ENCODE measurements at places on chromosomes 1 and 21. TPM values are rescaled to one million over a fixed set of nuclear protein-coding genes. Genes with fewer than 3 reads are reported as not detected.

GRCh38 chr21:28793043-28793442 lies 199.6 kb downstream of the LTN1 start:
- H3K27me3 ChIP-seq: no peaks in the 10 kb centered on the region
- DNase-seq: no peak
- no peaks in the 10 kb centered on the region for H3K36me3 ChIP-seq

DNA sequence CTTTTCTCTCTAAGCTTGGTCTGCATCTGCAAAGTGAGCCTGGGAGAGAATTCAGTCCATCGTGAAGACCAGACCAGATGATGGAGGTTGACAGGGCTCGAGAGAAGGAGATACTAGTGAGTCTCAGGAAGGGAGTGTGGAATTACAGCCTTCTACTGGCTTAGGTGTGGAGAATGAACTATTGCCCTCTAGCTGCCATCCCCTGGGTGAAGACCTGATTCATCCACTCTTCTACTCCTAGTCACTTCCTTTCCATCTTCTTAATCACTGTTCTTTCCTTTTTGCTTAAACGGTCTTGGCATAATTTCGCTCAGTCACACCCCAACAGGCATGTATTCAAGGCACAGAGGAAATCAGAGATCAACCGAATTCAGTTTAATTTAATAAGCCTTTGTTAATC lies 34.0 kb upstream of the HSD17B7 start:
- no peaks in the 10 kb centered on the region for H3K4me1 ChIP-seq
- no peak overlapping the region for H3K4me3 ChIP-seq
- H3K27ac ChIP-seq: no peak overlapping the region
- H3K36me3 ChIP-seq: no peaks in the 10 kb centered on the region

DNA sequence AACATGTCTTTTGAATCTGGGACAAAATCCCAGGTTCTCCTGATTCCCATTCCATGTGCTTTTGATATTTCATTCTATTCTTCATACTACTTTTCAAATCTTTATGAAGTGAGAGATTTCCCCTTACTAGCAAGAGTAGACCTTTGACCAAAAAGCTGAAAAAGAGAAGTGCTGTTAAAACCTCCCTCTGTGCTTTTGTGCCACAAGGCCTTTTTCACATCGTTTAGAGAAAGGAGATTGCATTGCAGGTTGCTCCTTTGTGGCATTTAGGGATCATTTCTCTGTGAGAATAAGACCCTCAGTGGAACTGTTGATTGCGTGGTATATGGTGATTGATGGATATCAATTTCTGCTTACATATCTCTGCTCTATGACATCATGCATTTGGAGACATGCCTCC lies 148.8 kb downstream of the TGFB2 start:
- H3K4me3 ChIP-seq: no peak overlapping the region
- no peak overlapping the region for H3K27ac ChIP-seq
- H3K27me3 ChIP-seq: no peaks in the 10 kb centered on the region
- DNase-seq: no peak

GRCh38 chr1:44723496-44724295 lies 7.3 kb downstream of the RNU5D-1 start:
- H3K4me1 ChIP-seq: peaks cover 62% of the 10 kb centered on the region
- peak overlapping the region; percentile 45 for H3K4me3 ChIP-seq
- no peaks in the 10 kb centered on the region for H3K36me3 ChIP-seq
- H3K27me3 ChIP-seq: no peaks in the 10 kb centered on the region
- peak overlapping the region; percentile 47 for H3K27ac ChIP-seq

DNA sequence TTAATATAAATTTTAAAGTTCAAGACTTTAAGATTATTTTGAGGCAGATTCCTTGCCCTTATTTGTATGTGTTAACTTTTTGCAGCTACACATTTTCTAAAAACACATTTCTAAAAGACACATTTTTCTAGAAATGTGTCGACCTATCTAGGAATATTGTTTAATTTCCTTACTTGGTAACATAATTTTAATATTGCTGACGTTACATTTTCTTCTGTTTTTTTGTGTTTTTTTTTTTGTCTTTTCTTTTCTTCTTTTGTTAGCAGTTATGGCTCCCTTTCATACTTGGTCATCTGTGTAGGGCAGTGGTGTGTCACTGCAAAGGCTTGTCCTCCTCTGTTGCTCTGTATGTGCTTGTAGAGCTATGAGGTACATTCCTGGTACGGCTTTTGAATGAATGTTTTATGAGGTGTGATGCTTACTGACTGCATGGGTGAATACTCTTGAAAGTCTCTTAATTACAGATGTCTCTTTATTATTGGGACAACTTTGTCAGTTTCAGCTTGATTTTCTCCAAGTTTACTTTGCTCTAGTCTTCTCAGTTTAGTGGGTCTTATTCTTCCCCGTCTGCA lies 30.1 kb downstream of the LRRC8D start:
- H3K4me1 ChIP-seq: peaks cover 23% of the 10 kb centered on the region
- H3K36me3 ChIP-seq: peaks cover 11% of the 10 kb centered on the region
- no peaks in the 10 kb centered on the region for H3K27me3 ChIP-seq
- H3K27ac ChIP-seq: no peak overlapping the region

DNA sequence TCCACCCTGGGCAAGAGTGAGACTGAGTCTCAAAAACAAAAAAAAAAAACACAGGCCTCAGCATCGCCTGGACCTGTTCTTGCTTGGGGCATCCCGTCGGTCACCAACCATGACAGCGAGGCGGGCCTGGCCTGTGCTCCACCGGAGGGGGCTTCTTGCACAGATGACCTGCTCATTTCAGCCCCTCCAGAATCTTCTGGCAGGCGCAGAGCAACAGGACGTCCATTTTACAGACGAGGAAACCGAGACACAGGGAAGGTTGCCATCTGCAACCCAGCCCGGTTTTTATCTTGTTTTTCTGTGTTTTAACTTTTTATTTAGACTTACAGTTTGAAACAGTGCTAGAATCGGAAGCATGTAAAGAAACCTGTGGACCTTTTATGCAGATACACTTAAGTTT lies 918 bp downstream of the CSTB start:
- H3K4me1 ChIP-seq: peaks cover 39% of the 10 kb centered on the region
- peaks cover 23% of the 10 kb centered on the region for H3K36me3 ChIP-seq
- peak overlapping the region; percentile 86 for H3K4me3 ChIP-seq
- no peak for DNase-seq
- no peaks in the 10 kb centered on the region for H3K27me3 ChIP-seq

GRCh38 chr1:198167436-198167934 lies 10.7 kb downstream of the NEK7 start:
- no peaks in the 10 kb centered on the region for H3K27me3 ChIP-seq
- peak overlapping the region; percentile 24 for H3K4me3 ChIP-seq
- DNase-seq: peak; percentile 64
- peak overlapping the region; percentile 57 for H3K27ac ChIP-seq
- peaks cover 64% of the 10 kb centered on the region for H3K4me1 ChIP-seq

GRCh38 chr1:184941410-184941733 lies 32.9 kb downstream of the NIBAN1 start:
- H3K27me3 ChIP-seq: no peaks in the 10 kb centered on the region
- H3K4me3 ChIP-seq: no peak overlapping the region
- peaks cover 8% of the 10 kb centered on the region for H3K4me1 ChIP-seq

DNA sequence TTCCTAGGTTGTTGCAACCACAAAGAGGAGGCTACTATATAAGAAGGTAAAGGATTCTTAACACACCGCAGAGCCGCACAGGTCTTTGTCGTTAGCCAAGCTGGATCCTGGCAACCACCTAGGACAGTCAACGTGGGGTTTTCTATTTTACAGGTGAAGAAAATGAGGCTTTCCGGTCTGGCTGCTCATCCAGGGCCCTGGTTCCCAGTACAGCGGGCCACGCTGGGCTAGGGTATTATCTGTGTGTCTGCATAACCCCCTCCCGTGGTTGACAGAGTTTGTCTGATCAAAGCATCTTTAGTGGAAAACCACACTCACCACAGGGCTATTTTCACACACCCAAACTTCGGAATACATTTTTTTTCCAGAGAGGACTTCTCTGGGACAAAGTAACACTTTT lies 39.0 kb upstream of the PDE9A start:
- H3K4me1 ChIP-seq: peaks cover 41% of the 10 kb centered on the region
- DNase-seq: peak; percentile 43
- peak overlapping the region; percentile 55 for H3K27ac ChIP-seq
- peak overlapping the region; percentile 51 for H3K4me3 ChIP-seq
- H3K27me3 ChIP-seq: no peaks in the 10 kb centered on the region

DNA sequence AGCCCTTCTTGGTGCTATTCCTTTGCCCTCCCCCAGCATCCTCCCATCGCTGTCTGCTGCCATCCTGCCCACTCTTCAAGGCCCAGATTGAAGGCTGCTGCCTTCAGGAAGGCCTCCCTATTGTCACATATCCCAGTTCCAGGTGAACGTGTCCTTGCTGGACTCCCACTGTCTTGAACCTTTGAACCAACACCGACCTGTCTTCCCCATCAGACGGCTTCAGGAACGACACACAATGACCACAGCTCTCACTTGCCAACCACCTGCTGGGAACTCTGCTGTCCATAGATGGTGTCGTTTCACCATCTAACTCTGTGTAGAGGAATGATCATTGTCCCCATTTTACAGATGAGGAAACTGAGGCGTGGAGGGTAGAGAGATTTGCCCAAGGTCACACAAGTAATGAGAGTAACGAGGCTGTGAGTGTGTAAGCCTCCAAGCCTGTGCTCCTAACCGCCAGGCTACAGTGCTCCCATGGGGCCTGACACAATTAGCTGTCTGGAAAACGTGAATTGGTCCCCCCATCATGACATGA lies 9.9 kb upstream of the PLEKHG5 start:
- no peak overlapping the region for H3K4me3 ChIP-seq
- no peaks in the 10 kb centered on the region for H3K36me3 ChIP-seq
- H3K27me3 ChIP-seq: no peaks in the 10 kb centered on the region
- no peak for DNase-seq
- no peak overlapping the region for H3K27ac ChIP-seq

DNA sequence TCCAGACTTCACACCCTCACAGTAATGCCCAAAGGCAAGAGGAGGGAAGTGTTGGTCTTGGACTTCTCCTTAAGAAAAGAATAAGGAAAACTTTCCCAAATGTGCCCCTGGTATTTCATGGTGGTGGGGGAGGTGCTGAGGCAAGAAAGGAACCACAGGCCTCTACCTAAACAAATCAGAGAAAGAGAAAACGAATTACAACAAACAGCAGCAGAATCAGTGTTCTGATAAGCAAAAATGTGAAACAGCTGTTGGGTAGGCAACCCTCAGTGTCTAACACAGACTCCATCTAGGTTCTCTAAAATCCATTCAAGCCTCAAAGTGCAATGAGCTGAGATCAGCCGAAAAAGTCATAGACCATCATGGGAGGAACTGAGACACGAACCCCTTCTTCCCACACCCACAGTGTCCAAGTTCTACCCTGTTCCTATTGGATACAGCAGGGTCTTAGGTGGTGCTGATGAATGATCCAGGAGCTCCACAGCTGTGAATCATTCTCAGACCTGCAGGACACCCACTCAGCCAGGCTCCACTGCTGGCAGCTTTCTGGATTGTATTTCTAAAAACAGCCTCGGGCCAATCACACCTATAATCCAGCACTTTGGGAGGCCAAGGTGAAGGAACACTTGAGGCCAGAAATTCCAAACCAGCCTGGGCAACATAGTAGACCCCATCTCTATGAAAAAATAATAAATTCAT lies 149.1 kb downstream of the PLPP3 start:
- DNase-seq: no peak
- no peak overlapping the region for H3K27ac ChIP-seq
- H3K4me1 ChIP-seq: no peaks in the 10 kb centered on the region
- no peaks in the 10 kb centered on the region for H3K36me3 ChIP-seq

The HHIPL2 gene
- total RNA-seq: 0.77 TPM

The CHIT1 gene
- total RNA-seq: 0.58 TPM

The RAP1A gene
- 67.1 TPM for total RNA-seq

The CHIA gene
- not detected for total RNA-seq

The KCNC4 gene
- 16.5 TPM for total RNA-seq

The PODN gene
- total RNA-seq: not detected
